ENCODE measurements at places on chromosomes 5 and 9. TPM values are rescaled to one million over a fixed set of nuclear protein-coding genes. Genes with fewer than 3 reads are reported as not detected.

DNA sequence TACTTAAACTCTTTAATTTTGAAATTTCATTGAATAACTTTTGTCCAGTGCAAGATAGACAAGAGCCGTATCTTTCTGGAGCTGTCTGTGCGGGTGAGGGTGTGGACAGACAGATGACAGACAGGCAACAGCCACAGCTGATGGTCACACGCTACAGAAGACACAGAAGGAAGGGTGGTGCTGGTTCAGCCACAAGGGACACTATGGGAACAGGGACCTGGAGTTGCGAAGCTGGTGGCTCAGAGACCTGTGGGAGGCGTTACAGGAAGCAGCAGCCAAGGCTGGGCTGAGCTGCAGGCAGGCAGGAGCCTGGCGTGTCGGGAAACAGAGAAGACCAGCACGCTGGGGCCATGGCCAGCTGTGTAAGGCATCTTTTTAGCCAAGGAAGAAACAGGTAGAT is 104.4 kb downstream of the WNK2 start:
- no peak for DNase-seq

- DNase-seq, result no peak
Observed at GRCh38 chr5:91182763-91183162, 200.4 kb downstream of the ARRDC3 start.

The DBH gene
- total RNA-seq, result not detected

The UNC5A gene
- not detected for total RNA-seq

- peak; percentile 99 for DNase-seq
Observed at GRCh38 chr5:136018814-136019783, 9.7 kb upstream of the TGFBI start.

DNA sequence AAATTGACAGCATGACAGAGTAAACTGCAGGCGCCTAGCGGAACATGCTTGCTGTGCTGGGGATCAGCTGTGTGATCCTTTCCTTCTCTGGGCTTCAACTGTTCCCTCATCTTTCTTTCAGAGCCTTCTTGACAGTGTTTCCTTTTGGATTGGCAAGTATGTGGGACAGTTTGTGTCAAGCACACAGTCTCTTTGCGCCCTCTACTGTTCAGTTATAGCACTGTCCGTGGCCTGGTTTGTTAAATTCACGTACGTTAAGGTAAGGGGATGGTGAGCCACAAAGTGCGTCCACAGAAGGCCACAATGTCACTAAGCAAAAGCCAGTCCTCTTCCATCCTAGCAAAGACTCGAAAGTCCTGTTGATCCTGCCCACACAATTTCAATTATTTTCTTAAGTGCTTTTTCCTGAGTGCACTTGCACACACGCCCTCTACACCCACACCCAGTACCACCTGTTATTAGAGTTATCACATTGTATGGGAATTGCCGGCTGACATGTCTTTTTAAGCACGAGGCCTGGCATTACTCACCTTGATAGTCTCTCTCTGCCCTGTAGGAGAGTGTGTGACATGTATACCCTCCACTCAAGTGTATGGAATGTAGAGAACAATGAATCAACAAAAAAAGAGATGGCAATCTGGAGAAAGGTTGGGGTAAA is 22.5 kb upstream of the PTPN3 start:
- DNase-seq, result peak; percentile 66

The THBS4 gene
- total RNA-seq, result 0.83 TPM

GRCh38 chr5:7190712-7191250 is 205.2 kb upstream of the ADCY2 start:
- DNase-seq, result no peak

GRCh38 chr5:117084067-117084466 is 509.4 kb upstream of the SEMA6A start:
- DNase-seq, result no peak

- no peak for DNase-seq
Observed at GRCh38 chr9:38390851-38391250, 1.7 kb upstream of the ALDH1B1 start.

DNA sequence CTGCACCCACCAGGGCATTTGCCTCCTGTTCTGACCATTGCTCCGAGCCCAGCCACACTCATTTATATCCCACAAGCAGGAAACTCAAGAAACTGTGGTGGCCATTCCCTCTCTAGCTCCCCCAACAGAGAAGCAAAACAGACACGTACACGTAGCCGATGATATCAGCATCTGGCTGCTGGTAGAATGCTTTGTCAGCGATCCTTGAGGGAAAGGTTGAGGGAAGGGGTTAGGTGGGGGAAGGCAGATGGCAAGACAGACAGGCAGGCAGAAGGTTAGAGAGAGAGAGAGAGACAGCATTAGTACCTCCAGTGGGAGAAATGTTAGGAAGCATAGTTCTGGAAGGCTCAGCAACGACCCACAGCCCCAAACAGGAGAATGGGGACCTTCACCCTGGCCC is 7.8 kb downstream of the HIGD2A start:
- peak; percentile 31 for DNase-seq

DNA sequence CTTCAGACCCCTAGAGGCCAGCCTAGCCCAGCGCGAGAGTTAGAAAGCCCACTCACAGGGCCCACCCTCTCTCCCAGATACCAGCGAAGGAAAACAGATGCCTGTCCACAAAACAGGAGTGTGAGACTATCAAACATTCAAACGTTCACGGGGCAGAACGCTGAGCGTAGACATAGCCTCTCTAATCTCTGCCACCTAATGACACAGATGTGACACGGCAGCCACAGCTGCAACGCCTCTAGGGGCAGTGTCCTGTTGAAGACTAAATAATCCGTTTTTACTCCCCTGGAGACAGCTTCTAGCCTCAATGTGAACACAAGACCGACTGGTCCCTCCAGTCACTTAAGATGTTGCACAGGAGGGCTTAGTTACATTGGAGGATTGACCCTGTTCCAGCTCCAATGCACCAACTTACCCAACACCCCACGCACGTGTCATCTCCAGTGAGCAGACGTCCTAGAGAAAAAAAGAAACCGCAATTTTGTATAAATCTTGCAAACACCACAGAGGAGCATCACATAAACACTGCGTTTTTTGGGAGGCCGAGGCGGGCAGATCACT is 14.3 kb downstream of the DIPK1B start:
- peak; percentile 31 for DNase-seq

- peak; percentile 62 for DNase-seq
Observed at GRCh38 chr5:16160706-16161105, 18.9 kb downstream of the MARCHF11 start.

The TGFBI gene
- total RNA-seq, result 483 TPM

DNA sequence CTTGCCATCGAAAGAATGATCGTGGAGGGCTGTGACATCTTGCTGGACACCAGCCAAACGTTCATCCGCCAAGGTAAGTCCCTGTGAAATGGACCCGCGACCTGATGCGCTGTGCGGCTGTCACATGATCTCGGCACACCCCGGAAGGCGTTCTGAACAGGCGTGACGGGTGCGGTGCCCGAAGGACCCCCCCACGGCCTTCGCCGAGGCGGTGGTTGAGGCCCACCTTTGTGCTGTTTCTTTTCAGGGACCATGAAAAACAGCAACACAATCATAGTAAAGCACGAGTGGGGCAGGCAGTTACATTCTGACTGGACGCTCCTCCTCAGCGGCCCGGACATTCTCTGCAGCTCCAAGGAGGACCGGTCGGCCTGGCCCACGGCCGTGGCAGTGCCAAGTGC is 126.7 kb downstream of the RASGRF2 start:
- no peak for DNase-seq

The C5 gene
- 2.8 TPM for total RNA-seq

The HMCN2 gene
- not detected for total RNA-seq

The DOCK8 gene
- not detected for total RNA-seq

DNA sequence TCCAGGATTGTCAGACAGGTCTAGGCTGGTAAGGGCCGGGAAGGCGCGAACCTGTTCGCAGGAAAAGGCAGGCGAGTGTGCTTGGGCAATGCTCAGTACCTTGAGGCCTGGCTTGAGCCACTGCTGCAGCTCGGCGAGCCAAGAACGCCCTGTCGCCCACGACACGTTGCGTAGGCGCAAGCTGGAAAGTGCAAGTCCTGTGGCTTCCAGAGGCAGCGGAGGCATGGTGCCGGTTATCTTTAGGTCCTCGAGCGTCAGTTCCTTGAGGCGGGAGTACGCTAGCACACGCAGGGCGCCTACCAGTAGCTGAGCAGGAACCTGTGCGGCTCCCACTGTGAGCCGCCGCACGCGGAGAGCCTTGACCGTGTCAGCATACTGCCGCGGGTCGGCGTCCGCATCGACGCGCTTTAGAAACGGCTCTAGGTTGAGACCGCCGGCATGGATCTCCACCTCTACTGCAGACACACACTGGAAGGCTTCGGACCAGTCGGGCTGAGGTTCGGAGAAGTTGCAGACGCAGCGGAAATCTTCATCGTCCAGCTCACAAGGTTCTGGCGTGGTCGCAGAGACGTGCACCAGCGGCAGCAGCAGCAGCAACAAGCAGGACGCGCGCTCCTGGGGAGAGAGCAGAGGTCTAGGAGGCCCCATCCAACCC is 482 bp downstream of the CD14 start:
- DNase-seq, result peak; percentile 54

DNA sequence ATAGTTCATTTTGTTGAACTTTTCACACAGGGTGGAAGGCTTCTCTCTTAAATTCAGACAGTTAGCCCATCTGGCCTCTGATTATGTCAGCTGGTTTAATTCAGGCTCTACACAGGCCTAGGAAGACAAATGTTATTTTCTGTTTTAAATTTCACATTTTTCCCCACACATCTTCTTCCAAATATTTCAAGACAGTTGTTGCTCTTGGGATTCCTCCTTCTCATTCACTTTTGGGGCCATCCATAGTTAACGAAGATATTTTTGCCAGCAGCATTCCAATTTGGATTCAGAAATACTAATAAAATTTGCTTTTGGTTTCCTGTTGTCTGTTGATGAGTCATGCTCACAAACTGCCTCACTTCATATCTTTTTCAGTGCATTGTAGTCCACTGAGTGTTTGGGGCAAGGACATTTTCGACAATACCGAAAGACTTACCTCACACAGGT is 475.4 kb downstream of the DMAC1 start:
- peak; percentile 18 for DNase-seq

The ZBTB6 gene
- total RNA-seq, result 11.7 TPM

The ADAM19 gene
- 38.3 TPM for total RNA-seq

DNA sequence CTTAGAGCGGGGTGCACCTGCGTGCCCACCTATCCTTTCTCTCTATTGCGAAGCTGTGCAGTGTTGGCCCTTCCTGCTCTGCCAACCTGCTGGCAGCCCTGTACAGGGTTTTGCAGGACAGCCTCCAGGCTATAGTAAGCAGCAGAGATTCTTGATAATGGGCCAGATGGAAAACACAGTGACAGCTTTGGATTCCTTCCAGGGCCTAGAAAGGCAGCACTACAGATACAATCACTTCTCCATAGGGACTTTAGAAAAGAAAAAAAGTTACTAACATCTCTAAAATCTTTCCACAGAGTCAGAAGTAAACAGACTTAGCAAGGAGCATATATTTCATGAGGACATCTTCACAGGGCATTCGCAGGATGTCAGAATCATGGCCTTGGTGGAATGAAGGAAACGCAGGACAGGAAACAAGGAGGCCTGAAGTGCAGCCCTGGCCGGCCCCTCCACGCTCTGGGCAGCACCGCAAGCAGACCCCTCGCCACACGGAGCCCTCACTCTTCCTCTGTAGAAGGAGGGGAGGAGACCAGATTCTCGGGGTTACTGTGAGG is 172.1 kb upstream of the GAS1 start:
- peak; percentile 84 for DNase-seq

Measured in IMR-90 (cell line).